ENCODE measurements at places on chromosomes 12 and 14.

- DNase-seq = no peak
These were observed 2.1 kb upstream of the SLC15A4 start for GRCh38 chr12:128825835-128826234.

- DNase-seq = no peak
These were observed 874.9 kb downstream of the NRXN3 start for GRCh38 chr14:79044894-79045624.

DNA sequence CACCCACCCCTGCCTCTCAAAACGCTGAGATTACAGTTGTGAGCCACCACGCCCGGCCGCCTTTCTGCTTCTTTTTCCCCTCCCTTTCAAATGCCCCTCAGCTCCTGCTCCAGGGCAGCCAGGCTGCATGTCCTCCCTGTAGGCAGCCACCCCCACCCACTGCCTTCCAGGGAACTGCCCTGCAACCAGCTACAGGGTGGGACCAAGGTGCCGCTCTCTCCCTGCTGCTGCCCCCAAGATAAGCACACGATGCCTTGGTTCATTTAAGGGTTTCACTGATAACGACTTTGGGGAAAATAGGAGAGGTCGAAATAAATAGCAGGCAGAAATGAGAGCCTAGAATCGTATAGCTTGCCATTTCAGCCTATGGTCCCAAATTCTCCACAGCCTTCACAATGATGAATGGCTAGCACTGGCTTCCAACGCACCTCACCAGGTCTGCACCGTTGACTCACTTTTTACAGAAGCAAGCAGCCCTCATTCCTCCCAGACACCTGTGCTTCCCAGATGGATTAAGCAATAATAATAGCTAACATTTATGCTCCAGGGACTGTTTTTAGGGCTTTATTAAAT, 40.7 kb downstream of the ATG14 start:
- no peak for DNase-seq

- no peak for DNase-seq
These were observed 64.7 kb downstream of the CCDC92 start for GRCh38 chr12:123907726-123908476.

DNA sequence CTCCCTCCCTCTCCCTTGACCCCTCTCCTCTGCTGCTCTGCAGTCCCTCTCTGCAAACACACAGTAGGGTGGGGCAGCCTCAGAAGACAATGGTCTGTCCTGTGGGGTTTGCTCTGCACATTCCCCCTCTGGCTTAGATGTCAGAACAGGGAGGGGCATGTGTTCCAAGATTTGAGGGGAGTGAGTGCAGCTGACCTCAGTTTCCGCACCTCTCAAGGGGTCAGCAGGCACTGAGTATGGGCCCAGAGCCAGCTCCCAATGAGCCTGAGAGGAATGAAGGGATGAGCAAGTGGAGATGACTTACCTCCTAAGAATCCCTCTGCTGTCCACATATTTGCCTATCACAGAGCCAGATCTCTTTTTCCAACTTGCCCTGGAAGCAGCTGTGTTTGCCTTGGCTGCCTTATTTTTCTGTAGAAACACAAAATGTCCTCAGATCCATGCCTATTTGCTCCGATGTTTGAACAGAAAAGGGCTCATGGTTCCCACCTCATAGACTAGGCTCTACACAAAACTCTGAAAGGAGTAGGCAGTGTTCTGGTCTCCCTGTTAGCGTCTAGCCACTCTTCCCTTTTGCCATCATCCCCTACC, 111.4 kb downstream of the CRACR2A start:
- peak; percentile 54 for DNase-seq

GRCh38 chr14:93543766-93544165, 113.0 kb downstream of the UNC79 start:
- no peak for DNase-seq

- DNase-seq = no peak
These were observed 34.2 kb downstream of the AACS start for GRCh38 chr12:125099409-125099782.

GRCh38 chr12:116697716-116698115, 40.2 kb downstream of the SPRING1 start:
- no peak for DNase-seq

- no peak for DNase-seq
These were observed 890 bp upstream of the KIF26A start for GRCh38 chr14:104137297-104138097.

DNA sequence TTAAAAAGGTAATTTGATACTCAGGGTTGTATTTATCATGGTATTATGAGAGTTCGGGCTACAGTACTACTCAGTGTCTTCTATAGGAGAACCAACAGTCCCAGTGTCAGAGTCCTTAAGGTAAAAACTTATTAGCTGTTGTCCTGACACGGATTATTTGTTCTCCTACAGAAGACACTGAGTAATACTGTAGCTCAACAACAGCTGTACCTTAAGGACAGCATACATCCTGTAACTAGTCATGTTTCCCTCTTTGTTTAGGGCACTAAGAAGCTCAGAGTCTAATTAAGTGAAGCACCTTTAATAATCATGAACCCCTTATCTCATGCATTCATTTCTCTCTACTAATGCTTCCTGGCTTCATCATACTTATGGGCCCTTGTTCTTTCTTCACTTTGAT, 33.9 kb downstream of the ARF6 start:
- DNase-seq = no peak

DNA sequence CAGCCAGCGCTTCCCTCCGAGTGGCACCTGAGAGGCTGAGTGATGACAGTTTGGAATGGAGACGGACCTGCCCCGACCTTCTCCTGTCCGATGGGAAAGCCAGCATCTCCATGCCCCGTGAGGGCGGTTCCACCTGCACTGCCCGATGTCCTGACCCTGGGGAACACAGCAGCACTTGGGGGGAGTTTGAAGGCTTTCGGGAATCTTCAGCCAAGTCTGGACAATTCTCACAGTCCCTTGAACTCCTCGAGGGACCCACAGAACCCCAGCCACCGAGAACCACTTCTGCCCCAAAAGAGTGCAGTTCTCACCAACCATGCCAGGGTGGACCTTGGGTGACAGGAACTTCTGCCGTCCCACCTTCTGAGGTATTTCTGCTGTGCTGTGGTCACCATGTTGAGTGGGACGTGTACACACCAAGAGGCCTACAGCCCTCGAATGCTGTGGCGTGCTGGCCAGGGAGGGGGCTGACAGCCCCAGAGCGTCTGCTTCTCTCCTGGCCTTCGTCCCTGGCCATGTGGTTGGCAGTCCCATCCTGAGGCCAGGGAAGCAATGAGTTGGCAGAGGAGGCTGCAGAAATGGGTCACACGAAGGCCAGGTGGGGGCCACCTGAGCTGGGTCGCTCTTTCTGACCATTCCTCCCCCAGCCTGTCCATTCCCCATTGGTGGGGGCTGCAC, 1.0 kb downstream of the CLBA1 start:
- no peak for DNase-seq

GRCh38 chr14:29042551-29042950, 276.0 kb downstream of the FOXG1 start:
- no peak for DNase-seq

DNA sequence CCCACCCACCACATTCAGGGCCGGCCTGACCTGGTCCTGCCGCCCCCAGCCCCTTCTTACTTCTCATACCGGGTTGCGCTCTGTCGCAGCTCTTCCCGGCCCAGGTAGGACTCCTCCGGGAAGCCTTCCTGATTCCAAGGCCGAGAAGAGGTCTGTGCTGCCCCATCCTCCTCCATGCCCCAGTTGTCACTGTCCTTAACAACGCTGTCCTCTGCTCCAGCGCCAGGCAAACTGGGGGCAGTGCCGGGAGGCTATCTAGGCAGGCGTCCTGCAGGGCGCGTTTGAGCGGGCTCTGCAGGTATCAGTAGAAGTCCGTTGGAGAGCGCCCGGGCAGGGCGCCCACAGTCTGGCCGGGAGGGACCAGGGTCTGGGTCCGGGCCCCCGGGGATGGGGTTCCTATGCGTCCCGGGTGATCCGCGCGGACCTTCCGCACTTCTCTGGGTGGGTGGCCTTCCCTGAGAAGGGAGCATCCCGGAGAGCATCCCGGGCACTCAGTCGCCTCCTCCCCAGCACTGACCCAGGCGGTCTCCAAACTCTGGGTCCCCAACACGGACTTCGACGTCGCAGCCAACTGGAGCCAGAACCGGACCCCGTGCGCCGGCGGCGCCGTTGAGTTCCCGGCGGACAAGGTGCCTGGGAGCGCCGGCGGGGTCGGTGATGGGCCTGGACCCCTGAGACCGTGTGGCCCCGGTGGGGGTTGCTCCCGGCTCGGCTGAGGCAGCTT, 900 bp downstream of the AMN start:
- no peak for DNase-seq

- peak; percentile 20 for DNase-seq
These were observed 151.5 kb downstream of the ATXN7L3B start for GRCh38 chr12:74689071-74689655.

GRCh38 chr12:90922145-90922627, 32.8 kb downstream of the CCER1 start:
- no peak for DNase-seq

DNA sequence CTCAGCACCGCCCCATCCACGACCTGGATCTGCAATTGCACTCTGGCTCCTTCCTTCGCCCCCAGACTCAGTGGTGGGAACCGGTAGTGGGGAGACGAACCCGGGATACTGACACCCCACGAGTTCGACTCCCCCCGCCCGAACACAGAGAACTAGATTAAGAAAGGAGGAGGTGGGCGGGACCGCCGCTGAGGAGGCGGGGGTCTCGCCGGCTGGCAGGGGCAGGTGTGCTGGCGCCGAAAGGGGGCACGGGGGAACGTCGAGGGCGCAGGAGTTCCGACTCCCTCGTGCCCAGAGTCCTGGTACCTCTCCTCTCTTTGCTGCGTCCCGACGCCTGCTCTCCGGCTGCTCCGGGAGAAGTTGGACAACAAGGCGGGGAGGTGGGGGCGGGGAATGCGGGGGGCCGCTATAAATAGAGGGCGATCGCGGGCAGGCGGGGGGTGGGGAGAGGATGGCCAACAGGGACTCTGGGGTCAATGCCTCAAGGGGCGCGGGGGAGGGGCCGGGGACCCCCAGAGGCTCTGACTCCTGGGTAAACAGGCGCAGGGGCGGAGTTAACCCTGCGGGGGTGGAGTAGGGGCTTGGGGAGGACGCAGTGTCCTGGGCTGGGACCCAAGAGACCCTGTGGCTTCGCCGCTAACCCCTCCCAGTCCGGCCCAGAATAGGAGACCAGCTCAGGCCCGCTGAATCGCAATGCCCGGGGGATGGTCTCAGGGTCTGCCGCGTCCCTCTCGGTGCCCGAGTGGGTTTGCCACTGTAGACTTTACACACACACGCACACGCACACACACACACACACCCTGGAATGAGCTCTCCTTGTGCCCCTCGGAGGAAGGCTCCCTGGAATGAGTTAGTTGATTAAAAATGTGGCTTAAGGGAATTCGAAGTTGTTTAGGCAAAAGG, 761 bp upstream of the NDRG2 start:
- DNase-seq = no peak

- DNase-seq = no peak
These were observed 8.9 kb downstream of the TMEM116 start for GRCh38 chr12:112004041-112004440.

DNA sequence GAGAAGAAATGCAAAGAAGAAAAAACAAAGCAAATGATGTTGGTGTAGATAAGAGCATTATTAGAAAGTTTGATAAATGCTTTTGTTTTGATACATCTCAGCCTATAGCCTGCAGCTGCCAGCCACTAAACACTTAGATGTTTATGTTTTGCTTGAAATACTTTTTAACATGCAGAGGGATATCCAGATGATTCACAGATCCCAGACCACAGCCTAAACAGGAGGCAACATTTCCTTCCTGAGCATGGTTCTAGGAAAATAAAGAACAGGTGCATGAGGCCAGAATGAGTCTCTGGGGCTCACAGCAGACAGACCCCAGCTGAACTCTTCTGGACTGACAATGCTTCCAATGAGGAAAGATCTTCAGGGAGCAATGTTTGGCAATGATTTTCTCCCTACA, 103.7 kb upstream of the EEA1 start:
- no peak for DNase-seq

Data from brain pericyte (primary cell).